T-helper 17 cell (primary cell): ENCODE measurements at places on chromosomes 5 and 9.

DNA sequence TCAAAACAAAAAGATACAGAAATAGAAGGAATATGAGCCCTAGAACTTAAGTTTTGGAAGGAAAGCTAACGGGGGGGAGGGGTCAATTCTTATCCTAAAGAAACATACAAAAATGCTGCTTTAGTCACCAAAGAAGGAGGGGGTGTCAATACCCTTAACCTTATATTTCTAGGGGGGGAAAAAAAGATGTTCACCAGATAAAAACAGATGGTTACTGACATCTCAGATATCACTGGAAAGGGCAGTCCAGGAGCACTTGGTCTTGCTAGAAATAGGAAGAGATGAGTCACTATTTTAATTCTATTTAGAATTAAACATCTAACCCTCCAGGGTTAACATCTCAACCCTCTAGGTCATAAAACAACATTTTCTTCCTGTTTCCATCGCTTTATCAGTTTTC lies 1.7 kb downstream of the DIAPH1 start:
- no peak for DNase-seq

DNA sequence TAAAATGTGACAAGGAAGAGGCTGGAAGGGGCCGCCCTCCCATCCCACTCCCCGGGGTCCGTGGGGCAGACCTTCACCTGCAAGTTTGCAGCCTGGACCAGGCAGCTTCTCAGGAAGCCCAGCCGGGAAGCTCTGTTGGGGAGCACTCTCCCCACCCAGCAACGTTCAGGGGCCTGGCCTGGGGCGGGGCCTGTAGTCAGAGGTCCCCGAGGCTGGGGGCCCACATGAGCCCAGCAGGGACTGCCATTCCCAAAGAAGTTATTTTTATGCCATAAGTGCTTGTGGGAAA lies 32.7 kb upstream of the NOTCH1 start:
- no peak for DNase-seq

DNA sequence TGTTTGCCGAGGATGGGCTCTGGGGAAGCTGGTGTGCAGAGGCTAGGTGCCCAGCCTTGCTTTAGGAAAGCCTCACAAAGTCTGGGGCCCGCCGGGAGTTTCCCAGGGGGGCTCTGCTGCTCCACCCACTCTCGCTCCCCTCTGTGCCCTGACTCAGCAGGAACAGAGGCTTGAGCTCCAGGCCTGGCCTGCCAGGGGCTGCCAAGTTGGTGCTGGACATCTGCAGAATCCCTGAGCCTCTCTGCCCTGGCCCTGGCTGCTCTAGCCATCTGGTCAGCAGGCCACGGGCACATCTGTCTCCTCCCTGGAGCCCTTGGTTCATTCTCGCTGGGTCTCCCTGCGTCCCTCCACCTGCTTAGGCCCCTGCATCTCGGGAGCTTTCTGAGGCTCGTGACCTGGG lies 647 bp upstream of the ADAMTSL2 start:
- no peak for DNase-seq

- DNase-seq: no peak
These were observed 255.8 kb downstream of the ARHGAP26 start for GRCh38 chr5:143025971-143026370.

DNA sequence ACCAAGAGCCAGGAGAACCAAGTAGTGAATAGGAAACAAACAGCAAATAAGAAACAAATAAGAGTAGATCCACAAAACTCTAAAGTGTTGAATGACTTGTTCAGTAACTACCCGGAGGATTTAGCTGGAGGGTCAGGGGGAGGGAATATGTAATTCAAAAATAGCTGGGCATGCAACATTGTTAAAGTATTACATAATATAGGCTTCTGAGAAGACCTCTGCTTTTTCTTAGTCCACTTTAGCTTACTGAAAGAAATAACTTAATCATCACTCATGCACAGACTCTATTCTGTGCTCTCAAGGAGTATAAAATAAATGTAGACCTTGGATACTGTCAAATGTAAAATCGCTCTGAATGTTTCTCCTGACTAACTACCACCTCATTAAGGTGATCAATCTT lies 183.2 kb upstream of the POU5F2 start:
- no peak for DNase-seq

DNA sequence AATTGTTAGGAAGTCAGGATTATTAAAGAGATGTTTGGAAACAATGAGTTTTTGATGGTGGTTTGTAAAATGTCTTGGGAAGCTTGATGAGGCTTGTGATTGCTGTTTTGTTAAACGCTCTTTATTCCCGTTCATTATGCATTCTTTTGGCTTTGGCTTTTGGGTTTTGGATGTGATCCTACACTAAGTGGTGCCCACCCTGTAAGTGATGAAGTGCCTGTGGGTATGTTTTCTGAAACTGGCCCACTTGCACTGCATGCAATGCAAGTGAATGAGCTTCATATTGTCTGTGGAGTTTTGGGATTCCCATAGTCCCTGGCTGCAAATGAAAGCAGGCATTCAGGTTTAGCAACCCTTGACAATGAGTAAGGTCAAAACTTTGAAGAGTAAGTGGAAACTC lies 1035.5 kb upstream of the WWC1 start:
- no peak for DNase-seq

GRCh38 chr5:139660923-139661814 lies 13.0 kb downstream of the CXXC5 start:
- no peak for DNase-seq

DNA sequence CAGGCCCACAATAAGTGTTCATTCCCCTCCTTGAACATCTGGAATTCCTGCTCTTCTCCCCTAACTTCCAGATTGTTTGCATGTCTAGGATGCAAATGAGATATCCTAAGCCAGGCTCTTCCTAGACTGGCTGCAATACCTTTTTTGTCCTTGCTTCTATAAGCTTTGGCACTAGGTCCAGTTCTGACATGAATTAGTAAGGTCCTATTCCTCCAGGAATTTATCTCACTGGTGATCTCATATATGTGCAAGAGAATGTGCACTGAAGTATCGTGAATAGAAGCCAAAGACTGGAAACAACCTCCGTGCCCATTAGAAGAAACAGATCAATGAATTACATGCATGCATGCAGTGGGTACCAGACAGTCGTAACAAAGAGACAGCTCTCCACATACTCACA lies 25.2 kb downstream of the DUSP1 start:
- no peak for DNase-seq

GRCh38 chr5:81401266-81401665 lies 7.3 kb upstream of the ACOT12 start:
- no peak for DNase-seq

DNA sequence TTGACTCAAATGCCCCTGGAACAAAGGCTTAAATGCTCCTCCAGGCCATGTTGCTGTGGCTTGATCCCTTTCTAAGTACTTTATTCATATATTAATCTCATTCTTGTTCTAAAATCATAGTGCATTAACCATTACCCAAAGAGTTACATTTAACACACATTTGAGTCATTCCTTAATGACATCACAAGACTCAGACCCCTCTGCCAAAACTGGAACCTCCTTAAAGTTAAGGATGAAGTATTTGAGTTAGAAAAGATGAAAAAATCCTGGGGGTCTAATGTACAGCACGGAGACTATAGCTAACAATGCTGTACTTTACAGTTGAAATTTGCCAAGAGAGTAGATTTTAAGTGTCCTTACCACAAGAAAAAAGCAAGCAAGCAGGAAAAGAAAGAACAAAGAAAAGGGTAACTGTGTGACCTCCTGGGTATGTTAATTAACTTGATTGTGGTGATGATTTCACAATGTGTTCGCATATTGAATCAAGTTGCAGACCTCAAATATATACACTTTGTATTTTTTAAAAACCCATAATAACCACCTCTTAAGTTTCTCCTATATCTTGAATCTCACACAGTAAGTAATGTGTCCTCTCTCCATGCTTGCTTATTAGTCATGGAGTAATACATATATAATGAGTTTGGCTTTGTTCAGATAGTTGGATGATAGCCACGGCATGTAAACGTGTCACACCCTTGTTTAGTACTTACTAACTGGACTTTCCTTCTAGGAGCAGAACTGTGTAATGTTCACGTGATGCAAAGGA lies 376.9 kb downstream of the SEMA5A start:
- no peak for DNase-seq

DNA sequence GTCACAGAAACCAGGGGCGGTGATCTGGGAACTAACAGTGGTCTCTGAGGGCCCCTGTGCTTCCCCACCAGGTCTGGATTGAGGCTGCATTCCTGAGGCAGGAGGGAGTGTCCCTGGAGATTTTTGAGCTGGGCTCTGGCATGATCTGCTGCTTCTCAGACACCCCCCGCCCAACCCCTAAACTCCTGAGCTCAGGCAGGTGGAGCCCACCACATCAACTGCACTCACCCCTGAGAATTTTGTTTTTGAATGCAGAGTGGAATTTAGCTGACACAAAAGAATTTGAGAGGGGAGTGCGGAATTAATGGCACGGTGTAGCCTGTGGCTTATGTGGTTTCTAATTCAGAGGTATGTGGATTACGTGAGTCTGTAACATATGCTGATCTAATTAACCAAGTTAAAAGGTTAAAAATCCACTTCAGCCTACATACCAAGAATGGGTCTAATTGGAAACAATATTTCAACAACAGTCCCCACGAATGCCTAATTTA lies 23.9 kb upstream of the CTSL start:
- DNase-seq: no peak

DNA sequence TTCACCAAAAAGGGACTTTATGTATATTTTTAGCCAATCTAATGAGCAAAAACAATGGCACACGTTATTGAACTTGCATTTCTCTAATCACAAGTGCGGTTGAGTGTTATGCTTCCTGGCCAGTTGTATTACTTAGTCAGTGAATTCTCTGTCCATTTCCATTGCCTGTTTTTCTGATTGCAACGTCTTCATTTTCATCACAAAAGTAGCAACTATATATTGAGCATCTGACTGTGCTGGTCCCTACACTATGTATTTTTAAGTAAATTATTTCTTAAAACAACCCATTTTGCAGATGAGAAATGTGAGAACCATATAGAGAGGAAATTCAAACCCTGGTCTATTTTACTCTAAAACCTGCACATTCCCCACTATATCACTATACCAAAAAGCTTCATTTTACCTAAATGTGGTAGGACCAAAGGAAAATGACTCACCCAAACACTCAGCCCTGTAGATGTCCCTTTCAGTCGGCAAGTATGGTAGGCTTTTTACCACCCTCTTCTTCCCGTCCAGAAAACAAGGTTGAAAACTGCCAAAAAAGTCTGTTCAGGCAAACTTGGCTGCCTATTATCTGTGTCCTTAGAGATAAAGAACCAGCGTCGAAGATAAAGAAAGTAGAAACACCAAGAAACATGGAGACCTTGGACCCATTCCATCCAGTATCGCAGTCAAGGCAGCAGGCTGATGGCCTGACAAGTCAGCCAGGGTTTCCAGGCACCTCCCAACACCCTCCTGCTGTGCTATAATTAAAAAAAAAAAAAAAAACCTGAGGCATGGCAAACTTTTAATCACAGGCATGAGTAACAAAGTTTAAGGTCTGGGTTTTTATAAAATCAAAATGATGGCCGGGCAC lies 18.8 kb upstream of the FAM13B start:
- no peak for DNase-seq

GRCh38 chr5:22611327-22611726 lies 241.8 kb downstream of the CDH12 start:
- no peak for DNase-seq

- DNase-seq: no peak
These were observed 439.1 kb upstream of the KIF2A start for GRCh38 chr5:61866930-61867329.

GRCh38 chr9:137899551-137900360 lies 22.2 kb downstream of the CACNA1B start:
- DNase-seq: no peak

- no peak for DNase-seq
These were observed 235.7 kb downstream of the EFNA5 start for GRCh38 chr5:107435061-107435460.

- DNase-seq: no peak
These were observed 44.4 kb upstream of the CTNNA1 start for GRCh38 chr5:138708791-138709190.
